Stimulated activated CD8-positive, alpha-beta memory T cell treated with anti-CD3 and anti-CD28 coated beads, Interleukin-4, amount 100 ng/mL, for 4 hours (primary cell): ENCODE measurements at places on chromosomes 12 and 14.

DNA sequence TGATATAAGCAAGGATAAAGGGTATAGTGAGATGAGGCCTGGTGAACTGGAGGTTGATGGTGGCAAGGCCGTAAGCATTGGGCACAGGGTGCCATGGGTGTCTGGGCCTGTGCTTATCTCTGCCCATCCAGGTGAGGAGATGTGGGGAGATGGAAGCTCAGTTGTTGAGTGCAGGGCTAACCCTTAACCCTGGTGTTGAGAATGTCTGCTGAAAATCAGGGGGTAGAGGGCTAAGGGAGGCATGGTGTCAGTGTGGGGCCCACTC is 86.1 kb downstream of the SYNE2 start:
- no peak for DNase-seq

DNA sequence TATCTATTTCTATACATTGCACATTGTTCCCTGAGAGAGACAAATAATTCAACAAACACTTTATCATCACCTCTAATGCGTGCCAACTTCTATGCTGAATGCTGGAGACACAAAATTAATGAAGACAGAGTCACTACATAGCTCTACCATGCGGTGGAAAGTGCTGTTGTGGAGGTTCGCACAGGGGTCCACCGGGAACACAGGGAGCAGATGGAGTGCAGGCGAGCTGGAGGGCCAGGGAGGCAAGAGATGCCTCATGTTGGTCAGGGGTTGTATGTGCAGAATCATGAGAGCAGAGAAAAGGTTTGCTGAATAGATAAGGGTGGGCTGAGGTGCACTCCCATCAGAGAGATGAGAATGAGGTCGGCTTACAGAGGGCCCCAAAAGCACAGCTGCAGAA is 25.2 kb downstream of the FAM234B start:
- no peak for DNase-seq

DNA sequence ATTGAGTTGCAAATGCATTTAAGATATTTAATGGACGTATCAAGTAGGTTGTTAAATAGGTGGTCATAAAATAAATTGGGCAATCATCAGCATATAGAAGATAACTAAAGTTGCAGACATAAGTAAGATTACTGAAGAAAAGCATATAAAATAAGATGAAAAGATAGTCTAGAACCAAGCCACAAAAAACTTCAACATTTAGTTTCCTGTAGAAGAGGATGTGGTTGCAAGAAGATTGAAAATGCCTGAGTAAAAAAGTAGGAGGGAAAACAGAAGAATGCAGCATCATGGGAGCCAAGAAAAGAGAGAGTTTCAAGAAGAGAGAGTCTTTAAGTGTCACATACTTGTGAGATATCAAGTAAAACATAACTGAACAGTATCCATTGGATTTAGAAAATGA is 17.6 kb upstream of the SLC16A7 start:
- no peak for DNase-seq

GRCh38 chr12:102669056-102669455 is 188.7 kb upstream of the IGF1 start:
- DNase-seq: no peak

- no peak for DNase-seq
Measured at GRCh38 chr12:56873382-56873781, 60.8 kb downstream of the SDR9C7 start.

DNA sequence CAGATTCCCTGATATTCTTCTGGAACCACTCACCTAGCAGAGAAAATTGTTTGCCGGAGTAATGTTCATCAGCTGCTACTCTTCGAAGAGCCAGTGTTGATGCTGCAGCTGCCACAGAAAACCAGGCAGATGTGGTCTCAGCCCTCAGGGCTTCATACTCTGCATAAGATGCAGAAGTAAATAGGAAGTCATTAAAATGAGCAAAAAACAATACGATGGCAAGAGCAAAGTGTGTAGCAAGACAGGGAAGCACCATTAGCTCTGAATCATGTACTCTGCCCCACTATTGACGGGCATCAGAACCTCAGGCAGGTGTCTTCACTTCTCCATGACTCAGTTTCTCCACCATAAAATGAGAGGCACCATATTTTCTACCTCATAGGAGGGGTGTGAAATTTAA is 991.6 kb upstream of the TMEM132C start:
- no peak for DNase-seq

DNA sequence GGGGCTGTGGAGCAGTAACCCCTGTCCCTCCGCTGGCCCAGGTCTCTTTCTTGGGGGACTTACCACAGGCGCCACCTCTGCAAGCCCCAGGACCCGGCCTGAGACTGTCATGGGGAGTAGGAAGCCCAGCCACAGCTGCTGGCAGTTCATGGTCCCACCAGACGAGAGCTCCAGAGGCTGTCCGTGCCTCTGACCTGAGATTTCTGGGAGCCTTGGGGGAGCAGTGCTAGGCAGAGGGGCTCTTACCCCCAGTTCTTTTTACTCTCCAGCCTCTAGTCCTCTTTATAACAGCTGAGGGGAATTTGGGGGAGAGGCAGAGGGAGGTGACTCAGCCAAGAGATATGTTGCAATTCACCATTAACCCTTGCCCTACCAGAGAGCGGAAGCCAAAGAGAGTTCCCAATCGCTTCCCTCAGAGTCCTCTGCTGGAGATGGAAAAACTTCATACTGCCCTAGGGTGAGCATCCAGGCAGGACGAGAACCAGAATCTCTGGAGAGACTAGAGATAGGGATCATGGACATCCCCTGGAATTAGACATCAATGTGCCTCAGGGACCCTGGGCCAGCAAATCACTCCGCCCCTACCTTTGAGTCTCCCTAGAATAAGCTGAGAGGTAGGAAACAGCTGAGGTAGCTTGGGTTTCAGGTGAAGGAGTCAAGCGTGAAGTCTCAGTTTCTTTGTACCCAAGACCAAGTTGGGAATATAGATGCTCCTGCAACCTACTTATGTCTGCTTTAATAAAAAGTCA is at the start of gene MMP19:
MMP19 (minus strand) TSS at position 256 of the 749 bp plus-strand sequence; CDS start at position 150, 106 bp downstream.
- no peak for DNase-seq

DNA sequence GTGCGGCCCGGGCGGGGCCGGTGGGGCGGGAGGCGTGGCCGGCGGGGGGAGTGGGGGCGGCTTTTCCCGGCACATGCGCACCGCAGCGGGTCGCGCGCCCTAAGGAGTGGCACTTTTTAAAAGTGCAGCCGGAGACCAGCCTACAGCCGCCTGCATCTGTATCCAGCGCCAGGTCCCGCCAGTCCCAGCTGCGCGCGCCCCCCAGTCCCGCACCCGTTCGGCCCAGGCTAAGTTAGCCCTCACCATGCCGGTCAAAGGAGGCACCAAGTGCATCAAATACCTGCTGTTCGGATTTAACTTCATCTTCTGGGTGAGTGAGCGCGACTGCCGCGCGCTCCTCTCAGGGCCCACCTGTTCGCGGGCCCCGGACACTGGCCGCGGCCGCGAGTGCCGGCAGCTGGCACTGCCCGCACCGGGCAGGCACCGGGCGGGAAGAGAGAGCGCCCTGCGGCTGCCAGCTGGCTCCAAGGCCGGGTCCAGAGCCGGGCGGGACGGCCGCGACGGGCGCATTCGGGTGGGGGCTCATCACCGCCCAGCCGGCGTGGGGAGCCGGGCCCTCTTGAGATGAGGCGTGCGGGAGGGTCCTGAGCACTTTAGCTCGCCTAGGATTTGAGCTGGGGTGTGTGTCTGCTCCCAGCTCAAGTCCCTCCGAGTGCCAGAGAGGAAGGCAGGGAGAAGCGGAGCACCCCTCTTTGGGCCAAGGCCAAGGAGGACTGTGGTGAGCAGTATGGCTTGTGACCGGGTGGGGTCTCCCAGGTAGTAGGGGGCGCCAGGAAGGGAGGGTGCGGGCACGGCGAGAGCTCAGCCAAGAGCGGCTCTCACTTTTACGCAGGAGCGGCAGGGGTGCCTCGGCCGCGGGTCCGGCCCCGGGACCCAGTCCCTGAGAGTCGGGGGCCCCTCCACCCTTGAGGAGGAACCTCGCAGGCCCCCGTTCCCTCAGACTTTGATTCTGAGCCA is at the start of gene CD9:
CD9 (plus strand) TSS at position 145 of the 957 bp plus-strand sequence; CDS start at position 245, 100 bp downstream.
- peak; percentile 7 for DNase-seq

DNA sequence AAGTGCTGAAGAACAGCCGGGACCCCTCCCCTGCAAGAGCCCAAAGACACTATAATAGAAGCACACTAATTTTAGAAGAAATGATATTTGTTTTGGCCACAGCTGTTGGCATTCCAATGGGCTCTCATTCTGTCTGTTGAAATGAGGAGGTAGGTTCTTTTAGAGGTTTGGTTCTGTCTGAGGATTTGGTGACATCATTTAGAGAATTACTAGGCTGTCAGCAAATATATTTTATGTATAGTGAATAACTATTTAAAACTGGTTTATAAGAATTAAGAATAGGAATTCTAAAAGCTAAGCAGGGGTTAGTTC is 200.7 kb upstream of the SLC38A2 start:
- DNase-seq: no peak

GRCh38 chr12:6444704-6445688 is at the start of gene CD27:
Gene CD27 (plus strand): TSS chr12:6444955. CDS start chr12:6445096, 141 bp downstream.
- DNase-seq: no peak

GRCh38 chr14:22886500-22887259 is 3.7 kb downstream of the REM2 start:
- DNase-seq: peak; percentile 29

- no peak for DNase-seq
Measured at GRCh38 chr12:132084621-132085290, 59.4 kb downstream of the DDX51 start.

DNA sequence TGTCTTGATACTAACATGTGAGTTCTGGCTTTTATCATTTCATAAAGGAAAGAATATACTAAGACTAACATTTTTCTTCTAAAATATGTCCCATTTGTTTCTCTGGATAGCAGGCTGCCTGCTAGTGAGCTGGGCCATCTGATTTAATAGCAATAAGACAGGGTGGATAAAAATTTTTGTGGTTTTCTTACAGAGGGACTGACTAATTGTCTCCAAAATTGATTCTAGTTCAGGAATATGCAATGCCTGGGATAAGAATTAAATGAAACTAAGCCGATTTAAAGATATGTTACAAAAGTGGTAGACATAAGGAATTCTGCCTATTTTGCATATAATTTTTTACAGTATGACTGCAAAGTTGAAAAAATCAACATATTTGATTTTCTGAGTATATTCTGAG is 252.9 kb upstream of the NAV3 start:
- DNase-seq: no peak

GRCh38 chr14:55073856-55074255 is 22.4 kb downstream of the MAPK1IP1L start:
- no peak for DNase-seq

GRCh38 chr12:569803-570434 is 93.3 kb downstream of the NINJ2 start:
- DNase-seq: peak; percentile 77

DNA sequence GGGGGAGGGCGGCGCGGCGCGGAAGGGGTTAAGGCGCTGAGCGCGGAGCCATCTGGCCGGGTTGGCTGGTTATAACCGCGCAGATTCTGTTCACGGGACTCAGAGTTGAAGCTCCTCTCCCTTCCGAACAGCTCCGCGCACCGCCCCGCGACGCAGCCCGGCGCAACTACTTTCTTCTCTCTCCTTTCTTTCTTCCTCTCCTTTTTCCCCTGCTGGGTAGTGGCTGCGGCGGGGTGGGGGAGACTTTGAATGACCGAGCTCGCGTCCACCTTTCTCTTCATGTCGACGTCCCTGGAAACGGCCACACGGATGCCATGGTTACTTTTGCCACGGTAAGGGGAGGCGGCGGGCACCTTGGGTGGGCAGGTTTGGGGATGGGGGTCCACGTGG is at the start of gene NTF3:
NTF3 (plus strand) TSS at position 98 of the 390 bp plus-strand sequence; CDS start at position 315, 217 bp downstream.
- DNase-seq: no peak

DNA sequence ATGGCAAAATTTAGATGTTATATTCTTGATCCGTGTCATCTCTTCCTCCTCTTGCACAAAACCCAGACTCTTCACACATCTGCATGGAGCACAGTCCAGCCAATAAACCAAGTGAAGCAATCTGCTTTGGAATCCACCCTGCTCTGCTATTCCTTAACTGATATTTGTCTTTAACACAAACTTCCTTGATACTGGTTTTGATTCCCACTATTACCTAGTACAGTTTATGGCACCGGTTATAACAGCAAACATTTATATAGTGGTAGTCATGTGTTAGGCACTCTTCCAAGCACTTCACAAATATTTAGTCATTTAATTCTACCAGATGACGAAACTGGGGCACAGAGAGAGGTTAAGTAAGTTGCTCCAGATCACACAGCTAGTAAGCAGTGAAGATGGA is 12.5 kb downstream of the STYK1 start:
- DNase-seq: no peak

GRCh38 chr12:89574736-89575208 is 48.9 kb upstream of the POC1B start:
- DNase-seq: no peak

- DNase-seq: no peak
Measured at GRCh38 chr12:5094986-5095385, 51.3 kb downstream of the KCNA5 start.

DNA sequence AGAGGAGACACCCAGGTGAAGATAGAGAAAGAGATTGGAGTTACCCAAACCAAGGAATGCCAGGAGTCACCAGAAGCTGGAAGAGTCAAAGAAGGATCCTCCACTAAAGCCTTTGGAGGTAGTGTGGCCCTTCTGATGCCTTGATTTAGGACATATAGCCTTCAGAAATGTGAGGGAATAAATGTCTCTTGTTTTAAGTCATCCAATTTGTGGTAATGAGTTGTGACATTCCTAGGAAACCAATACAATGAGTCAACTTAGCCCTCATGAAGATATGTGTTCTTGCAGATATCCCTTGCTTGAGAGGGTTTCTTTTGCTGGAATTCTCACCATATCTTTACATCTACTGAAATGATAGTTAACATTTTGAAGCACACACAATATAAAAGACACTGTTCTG is 58.8 kb downstream of the CCER1 start:
- DNase-seq: no peak

GRCh38 chr14:28102001-28102400 is 664.6 kb upstream of the FOXG1 start:
- no peak for DNase-seq

- DNase-seq: no peak
Measured at GRCh38 chr14:69753860-69754259, 13.1 kb upstream of the SRSF5 start.

GRCh38 chr12:108846290-108846701 is 11.1 kb downstream of the SSH1 start:
- DNase-seq: no peak

GRCh38 chr12:45913631-45914030 is 76.7 kb downstream of the SCAF11 start:
- no peak for DNase-seq

- no peak for DNase-seq
Measured at GRCh38 chr12:121800694-121801594, 2.9 kb upstream of the SETD1B start.

DNA sequence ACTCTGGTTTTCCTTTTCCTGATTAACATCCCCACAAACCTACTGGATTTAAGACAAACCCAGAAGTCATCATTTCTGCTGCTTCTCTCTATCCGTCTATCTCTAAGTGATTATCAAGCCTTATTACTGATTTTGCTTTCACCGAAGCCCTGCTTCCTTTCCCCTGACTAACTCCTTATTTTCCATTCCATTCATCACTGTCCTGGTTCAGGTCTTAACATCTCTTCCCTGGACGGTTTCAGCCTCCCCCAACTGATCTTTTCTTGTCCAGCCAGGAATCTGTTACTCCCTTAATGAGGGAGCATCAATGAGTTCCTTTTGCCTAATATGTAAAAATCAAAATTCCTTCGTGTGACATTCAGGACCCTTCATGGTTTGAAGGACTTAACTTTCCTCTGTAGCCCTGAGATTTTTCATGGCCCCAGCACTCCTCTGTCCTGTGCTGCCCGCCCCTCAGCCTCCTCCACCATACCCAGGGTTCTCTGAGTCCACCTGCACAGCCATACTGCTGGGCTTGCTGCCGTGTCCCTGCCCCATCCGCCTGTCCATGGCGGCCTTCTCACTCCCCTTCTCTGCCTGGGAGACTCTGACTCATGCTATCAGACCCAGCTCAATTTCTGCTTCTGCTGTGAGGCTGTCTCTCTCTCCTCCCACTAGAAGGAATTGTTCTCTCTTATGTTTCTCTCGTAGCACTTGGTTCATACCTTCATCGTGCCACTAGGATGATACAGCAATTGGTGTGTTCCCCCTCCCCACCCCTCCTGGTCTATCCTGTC is 167.8 kb upstream of the HIF1A start:
- DNase-seq: no peak
